ENCODE measurements at places on chromosomes 3 and 15.

DNA sequence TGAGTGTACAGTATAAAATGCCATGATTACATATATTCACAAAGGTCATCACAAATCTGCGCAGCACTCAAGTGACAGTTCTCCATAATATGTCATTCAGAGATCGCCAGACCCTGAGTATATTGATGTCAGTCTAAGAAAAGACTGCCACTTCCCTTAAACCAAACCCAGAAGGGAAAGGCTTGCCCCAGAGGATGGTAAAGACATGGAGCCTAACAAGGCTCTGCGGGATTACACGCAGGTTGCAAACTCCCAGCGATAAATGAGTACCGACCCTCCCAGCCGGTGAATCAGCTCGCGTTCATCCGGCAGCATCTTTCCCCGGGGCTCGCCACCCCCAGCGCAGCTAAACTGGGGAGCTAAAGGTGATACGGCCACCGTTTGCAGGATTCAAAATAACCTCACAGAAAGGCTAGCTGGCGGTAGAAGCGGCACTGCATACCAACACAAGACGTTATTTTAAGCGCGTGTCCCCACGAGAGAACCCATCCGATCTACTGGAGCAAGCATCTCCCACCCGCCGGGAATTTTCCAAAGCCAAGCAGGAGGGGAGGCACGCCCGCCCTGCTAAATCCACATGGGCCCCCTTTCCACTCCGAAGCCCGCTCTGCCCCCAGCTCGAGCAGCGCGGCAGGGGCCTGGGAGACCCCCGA lies 643 bp downstream of the MYO5A start:
- no peak for DNase-seq

DNA sequence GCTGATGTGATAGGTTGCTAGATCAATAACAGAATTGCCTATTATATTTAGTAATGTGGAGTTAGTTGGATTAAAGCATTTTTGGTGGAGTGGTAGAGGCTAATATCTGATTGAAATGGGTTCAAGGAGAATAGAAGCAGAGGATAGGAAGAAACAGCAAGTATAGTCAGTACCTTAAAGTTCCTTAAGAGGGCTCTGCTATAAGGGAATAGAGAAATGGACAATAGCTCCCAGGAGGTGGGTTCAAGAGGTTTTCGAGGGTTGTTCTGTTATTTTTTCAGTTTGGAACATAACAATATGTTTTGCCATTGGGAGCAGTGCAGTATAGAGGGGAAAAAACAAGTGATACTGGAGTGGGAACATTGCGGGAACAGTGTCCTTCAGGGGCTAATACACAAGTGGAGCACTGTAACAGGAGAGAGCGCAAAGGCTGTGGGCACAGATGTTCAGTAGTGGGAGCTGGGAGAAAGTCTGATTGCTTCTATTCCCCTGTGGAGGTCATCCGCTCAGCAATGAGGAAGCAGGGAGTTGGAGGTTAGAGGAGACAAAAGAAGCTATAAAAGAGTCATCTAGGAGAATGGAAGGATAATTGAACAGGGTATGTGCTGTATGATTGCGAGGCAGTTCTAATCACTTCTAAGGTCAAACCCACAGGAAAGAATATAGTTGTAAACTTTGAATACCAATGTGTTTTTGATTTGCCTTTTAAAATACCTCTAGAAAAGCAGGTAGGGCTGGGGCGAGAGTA lies 3.3 kb downstream of the MRPS11 start:
- peak; percentile 41 for DNase-seq

DNA sequence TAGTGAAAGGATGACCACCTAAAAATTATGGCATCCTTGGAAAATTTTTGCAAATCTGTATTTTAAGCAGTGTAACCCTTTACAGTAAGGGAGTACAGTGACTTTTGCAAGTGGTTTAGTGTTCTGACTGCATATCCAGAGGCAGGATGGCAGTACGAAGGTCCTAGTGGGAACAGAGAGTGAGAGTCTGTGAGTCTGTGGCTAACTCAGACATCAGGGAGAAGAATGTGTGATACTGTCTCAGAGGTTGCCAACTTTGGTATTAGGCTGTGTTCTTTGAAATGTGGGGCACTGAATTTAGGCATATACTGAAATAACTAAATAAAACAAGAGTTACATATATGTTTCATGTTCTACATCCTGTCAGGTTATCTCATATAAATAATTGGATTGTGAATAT lies 25.7 kb downstream of the PRKCI start:
- no peak for DNase-seq

GRCh38 chr15:25790000-25790660 lies 73.0 kb downstream of the ATP10A start:
- DNase-seq = no peak

GRCh38 chr3:49387721-49388120 lies 24.1 kb downstream of the RHOA start:
- no peak for DNase-seq
